ENCODE measurements at places on chromosomes 6 and 20.

GRCh38 chr20:25739615-25740320, 43.1 kb upstream of the ZNF337 start:
- DNase-seq, result no peak

GRCh38 chr20:23446505-23446904, 6.2 kb downstream of the CST11 start:
- no peak for DNase-seq

DNA sequence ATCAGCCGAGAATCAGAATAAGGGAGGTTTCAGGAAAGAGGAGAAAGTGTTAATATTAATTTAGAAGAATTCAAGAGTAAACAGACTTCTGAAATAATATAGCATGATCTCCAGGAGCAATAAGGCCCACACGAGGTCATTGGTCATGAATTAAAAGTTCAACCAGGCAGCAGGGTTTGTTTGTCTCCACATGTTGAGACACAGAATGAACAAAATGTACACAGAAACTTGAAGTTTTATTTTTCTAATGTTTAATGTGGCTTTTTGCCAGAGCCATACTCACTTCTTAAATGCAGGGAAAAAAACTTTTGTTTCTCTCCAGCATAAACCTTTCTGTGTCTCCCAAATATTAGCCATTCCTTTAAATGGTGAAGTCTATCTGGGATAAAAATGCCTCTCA, 504.5 kb downstream of the HDGFL1 start:
- no peak for DNase-seq

DNA sequence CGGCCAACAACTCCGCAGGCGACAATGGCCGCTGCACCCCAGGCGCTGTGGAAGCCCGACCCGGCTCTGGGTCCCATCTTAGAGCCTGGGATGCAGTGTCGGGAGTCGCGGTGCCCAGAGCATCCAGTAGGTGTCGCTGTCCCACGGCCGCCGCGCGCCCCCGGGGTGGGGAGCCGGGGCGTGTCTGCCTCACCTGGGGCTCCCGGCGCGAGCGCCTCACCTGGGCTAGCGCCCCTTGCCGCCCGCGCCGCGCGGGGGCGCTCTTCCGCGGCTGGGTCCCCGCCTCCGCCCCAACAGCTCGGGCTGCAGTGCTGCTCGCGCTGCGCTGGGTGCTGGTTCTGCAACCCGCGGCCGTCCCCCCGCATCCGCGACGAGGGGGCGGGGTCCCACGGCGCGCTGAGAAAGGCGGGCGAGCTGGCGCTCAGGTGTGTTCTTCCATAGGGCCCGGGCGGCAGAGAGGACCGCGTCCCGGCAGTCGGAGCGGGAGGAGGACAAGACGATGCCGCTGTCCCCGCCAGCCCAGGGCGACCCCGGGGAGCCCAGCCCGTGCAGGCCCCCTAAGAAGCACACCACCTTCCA, at the start of gene CRYBG1:
TSS of gene CRYBG1 (plus strand) at position 308 of the 579 bp plus-strand sequence. CDS start at position 500, 192 bp downstream.
- peak; percentile 65 for DNase-seq

- DNase-seq, result no peak
These were observed 24.5 kb downstream of the KCNK5 start for GRCh38 chr6:39204646-39205244.

GRCh38 chr6:154071236-154071635, 32.2 kb downstream of the OPRM1 start:
- DNase-seq, result no peak

GRCh38 chr6:111761783-111762312, 111.4 kb downstream of the FYN start:
- DNase-seq, result no peak

GRCh38 chr6:3372184-3372846, 84.5 kb downstream of the SLC22A23 start:
- DNase-seq, result no peak

GRCh38 chr6:149324428-149324827, 6.9 kb downstream of the TAB2 start:
- no peak for DNase-seq

GRCh38 chr20:5481872-5482271, 165.1 kb upstream of the PROKR2 start:
- no peak for DNase-seq

- no peak for DNase-seq
These were observed 963 bp upstream of the RMND1 start for GRCh38 chr6:151452750-151453427.

DNA sequence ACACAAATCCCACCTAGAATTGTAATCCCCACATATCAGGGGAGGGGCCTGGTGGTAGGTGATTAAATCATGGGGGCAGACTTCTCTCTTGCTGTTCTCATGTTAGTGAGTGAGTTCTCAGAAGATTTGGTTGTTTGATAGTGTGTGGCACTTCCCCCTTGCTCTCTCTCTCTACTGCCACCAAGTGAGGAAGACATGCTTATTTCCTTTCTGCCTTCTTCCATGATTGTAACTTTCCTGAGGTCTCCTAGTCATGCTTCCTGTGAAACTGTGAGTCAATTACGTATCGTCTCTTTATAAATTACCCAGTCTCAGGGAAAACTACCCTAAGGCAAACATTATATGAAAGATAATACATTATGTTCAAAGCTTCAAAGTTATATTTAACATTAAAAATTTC, 1297.5 kb upstream of the CITED2 start:
- DNase-seq, result no peak

- DNase-seq, result no peak
These were observed 693 bp downstream of the HLA-F start for GRCh38 chr6:29723666-29724588.

DNA sequence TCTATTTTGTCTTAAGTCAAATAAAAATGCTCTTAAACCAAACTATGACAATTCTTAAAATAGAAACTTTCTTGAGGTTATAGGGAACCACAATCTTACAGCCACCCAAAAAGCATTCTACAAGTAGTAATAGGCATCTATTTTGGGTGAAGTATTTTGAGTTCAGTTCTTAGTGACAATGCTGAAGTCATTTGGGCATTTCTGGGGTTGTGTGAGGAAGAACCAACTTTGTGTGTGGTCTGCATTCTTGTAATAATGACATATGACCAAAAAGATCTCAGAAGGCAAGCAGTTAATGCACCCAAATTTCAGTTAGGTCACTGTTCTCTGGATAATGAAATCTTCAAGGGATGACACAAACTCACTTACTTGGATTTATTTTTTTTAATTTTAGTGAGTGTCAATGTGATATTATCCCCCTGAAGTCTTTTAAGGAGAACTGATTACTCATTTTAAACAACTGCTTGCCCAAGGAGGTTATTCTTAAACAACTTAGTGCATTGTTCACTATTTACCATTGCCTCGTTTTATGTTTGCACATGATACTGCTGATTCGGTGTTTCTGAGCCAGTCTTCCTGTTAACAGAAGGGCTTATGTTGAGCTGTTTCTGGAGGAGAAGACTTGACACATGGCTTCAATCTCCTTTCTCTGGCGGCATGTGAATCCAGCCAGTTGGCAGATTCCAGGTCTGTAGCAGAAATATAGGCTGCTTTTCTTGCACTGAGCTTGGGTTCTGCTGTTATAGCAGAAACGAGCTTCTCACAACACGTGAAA, 618.9 kb downstream of the BCKDHB start:
- DNase-seq, result no peak

- no peak for DNase-seq
These were observed 6.5 kb downstream of the RPS6KA2 start for GRCh38 chr6:166620478-166621113.

GRCh38 chr20:5524896-5525295, 208.1 kb upstream of the PROKR2 start:
- DNase-seq, result no peak

GRCh38 chr20:49482173-49482572, 295 bp downstream of the KCNB1 start:
- no peak for DNase-seq

- no peak for DNase-seq
These were observed 358.9 kb upstream of the ID4 start for GRCh38 chr6:19478273-19478672.

- no peak for DNase-seq
These were observed 63.0 kb upstream of the KIF25 start for GRCh38 chr6:167934426-167934864.

GRCh38 chr20:40991181-40991889, 37.3 kb upstream of the TOP1 start:
- peak; percentile 17 for DNase-seq

DNA sequence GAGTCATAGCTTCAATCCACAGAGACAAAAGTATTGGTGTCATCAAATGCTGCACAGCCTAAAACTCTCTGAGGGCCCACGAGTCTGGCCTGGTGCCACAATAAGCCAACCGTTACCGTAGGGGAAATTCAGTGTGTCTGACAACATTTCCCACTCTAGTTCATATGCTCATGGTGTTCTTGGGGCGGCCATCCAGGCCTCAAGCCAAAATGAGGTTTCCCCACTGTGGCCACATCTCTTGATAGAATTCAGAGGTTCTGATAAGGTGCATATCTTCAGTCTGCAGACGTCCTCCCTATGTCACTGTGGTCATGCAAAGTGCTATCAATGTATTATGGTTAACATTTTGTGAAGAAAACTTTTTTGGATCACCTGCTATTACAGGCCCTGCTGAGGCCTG, 627.7 kb downstream of the QKI start:
- DNase-seq, result no peak

DNA sequence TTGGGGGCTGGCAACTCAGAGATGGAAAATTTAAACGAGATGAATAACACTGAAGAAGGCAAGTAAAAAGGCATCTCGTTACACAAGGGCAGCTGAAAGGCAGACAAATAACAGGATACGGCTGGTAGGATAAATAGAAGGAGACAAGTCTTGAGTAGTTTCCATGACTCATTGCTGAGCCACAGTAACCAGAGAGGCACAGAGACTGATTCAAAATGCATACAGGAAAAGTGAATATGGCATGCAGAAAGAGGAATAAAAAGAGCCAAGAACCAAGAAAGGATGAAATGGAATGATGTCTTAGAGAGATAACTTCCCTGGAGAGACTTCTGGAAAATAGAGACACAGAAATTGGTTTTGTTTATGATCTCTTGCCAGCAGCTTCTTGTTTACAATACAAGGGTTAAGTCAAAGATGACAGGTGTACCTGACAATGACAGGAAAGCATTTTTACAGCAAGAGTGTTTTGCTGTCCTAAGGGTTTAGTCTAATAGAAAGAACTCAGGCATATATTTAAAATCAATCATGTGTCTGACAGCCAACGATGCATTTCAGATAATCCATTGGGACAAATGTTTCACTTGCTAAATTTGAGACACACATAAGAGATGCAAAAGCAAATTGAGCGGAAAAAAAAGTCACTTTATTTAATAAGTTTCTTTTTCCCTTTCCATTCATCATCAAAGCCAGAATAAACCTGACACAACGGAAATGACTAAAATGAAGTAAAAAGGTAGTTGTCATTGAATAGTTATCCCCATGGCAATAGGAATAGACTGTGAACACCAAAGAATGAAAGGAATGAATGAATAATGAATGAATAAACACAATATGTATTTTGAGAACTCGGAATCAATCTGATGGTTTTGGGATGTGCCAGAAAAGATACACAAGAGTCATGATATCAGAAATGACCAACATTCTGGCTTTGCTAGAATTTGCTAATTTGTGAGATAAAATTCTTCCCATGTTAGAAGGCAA, 68.0 kb upstream of the KCNQ5 start:
- DNase-seq, result no peak

- DNase-seq, result no peak
These were observed 10.7 kb downstream of the TBXT start for GRCh38 chr6:166156942-166157341.

DNA sequence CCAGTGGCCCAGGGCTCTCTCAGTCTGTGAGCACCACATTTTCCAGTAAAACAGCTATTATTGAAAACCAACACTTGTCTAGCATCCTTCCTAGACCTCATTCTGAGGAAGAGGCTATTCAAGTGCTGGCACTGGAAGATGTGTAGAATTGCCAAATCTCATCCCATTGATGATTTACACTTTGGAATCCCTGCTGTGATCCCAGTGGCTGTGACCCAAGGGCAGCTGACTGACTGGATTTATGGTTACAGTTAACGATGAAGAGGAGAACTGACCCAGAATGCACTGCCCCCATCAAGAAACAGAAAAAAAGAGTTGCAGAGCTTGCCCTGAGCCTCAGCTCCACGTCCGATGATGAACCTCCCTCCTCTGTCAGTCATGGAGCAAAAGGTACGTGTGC, 2.4 kb downstream of the CMTR1 start:
- DNase-seq, result no peak

- no peak for DNase-seq
These were observed 66.8 kb downstream of the TBC1D7 start for GRCh38 chr6:13261464-13261994.

- DNase-seq, result no peak
These were observed 50.6 kb upstream of the SLC2A12 start for GRCh38 chr6:134103006-134103405.

Data from mesothelial cell of epicardium (in vitro differentiated cells).